Stimulated activated CD8-positive, alpha-beta memory T cell treated with anti-CD3 and anti-CD28 coated beads, Interleukin-7, amount 100 ng/mL, for 48 hours (primary cell): ENCODE measurements at places on chromosomes 2 and 18.

DNA sequence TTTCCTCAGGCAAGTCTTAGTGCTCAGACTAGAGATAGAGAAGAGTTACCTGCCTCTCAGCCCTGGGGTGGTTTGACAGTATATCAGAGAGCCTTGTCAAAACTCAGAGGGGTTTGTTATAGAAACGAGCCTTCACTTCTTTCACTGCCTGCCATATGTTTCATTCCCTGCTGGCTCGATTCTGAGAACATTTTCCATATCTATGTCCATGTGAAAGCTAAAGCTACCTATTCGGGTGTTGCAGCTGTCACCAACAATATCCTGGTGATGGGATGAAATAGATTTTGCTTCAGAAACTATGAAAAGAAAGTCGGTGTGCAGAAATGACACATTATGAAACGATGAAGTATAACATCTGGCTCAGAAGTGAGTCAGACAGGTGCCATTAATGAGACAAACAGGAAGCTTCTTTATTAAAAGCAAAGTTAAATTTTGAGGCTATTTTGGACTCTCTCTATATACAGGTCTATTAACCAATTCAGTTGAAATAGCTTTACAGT, 56.1 kb upstream of the TANK start:
- no peak for DNase-seq

DNA sequence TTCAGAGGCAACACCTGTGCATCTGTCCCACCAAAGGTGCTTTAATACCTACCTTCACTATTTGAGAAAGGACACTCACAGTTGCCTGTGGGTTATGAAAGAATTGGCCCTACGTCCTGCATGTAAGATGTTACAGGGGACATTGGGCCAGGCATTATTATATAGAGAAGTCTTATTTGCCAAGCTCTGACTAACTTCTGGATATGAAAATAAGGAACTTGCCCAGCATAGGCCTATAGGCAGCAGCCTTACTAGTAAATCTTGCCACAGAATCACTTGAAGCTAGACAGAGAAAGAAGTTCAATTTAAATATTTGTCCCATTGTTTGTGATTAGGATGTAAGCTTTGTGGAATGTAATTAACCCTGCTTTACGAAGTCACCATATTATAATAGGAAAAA, 41.7 kb downstream of the NLRC4 start:
- DNase-seq = no peak

GRCh38 chr2:226123300-226123699, 676.3 kb downstream of the IRS1 start:
- no peak for DNase-seq

- DNase-seq = no peak
Observed at GRCh38 chr18:53521068-53521467, 703.4 kb downstream of the MBD2 start.

- DNase-seq = no peak
Observed at GRCh38 chr2:21052044-21052443, 8.2 kb upstream of the APOB start.

DNA sequence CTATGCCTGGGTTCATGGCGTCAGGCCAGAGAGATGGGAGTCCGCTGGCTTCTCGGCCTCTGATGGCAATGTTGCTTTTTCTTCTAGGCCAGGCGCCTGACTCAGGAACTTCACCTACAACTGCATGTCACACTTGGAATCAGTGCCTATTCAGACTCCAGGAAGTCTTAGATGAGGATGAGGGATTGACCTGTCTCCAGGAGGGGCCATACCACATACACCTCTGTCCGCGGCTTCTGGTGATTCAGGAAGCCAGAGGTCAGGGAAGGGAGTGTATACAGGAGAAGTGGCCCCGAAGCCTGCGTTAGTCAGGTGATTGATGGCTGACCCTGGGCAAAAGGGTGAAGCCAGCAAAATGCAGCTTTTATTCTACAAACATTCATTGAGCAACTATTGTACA, 109.1 kb upstream of the RMDN2 start:
- DNase-seq = no peak

DNA sequence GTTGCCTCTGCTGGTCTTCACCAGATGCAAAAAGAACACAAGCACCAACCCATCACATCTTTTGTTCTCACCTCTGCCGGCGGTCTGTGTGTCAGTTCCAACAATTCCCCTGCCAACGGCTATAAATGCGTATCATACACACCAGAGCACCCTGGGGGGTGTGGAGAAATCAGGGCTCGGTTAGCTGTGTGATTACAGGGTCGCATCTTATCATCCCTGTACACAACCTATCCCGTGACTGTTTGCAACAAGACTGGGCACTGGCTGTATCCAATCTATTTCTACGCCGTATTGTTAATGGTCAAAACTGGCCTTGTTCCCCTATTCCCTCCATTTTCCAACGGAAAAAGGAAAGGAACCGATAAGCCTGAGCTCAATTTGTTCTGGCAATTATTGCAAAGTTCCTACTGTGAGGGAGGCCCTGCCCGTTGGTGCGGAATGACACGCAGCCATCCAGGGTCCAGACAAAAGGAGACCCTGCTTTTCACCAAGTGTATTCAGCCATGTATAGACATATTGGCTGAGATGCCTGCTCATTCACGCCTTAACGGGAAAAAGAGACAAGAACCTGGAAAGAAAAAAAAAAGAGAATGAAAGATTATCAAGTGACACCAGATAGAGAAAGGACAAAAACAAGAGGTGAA, 136.9 kb downstream of the CDH20 start:
- no peak for DNase-seq

DNA sequence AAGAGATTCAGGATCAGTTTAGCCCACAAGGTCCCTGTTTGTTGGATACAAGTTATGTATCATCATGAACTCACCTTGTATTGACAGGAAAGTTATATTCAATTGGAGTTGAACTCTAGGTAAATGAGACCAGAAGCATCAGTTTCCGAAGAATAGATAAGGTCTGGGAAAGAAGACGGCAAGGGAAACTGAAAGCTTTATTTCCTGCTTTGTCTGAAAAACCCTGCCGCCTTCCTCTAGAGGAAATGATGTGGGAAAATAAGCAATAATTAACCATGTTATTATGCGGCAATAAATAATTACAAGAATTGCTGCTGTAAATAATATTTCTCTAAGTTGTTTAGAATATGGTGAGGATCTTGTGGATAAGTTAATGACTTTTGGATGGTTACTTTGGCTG, 32.0 kb downstream of the LPIN1 start:
- DNase-seq = no peak

GRCh38 chr18:69528435-69528834, 127.7 kb downstream of the DOK6 start:
- DNase-seq = no peak

DNA sequence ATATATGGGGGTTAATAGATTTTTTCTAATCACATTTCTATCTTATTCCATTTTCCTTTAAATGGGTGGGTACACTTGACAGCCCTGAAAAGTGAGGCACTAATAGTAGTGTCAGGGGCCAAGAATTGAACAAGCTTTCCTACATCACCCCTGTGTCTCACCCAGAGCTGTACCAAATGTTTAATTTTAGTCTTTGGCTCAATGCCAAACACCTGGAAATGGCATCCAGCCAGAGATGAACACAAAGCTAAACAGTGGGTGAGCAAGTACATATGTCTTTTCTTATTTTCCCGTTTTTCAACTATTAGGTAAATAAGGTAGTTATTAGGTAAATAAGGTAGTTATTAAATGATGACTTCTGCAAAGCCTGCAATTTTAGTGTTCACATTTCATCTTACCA, 276.3 kb upstream of the ERBB4 start:
- no peak for DNase-seq

- DNase-seq = no peak
Observed at GRCh38 chr18:29749704-29750103, 1292.8 kb downstream of the DSC3 start.

- no peak for DNase-seq
Observed at GRCh38 chr18:46688853-46689525, 32.0 kb upstream of the LOXHD1 start.

- no peak for DNase-seq
Observed at GRCh38 chr18:54684784-54685183, 93.7 kb downstream of the DYNAP start.
